Hematopoietic multipotent progenitor cell treated with erythropoietin and hydrocortisone succinate and interleukin-3 and kit ligand, for 6 days (in vitro differentiated cells): ENCODE measurements at places on chromosomes 5 and 9.

- DNase-seq = no peak
These were observed 25.9 kb downstream of the QRFP start for GRCh38 chr9:130870491-130871381.

DNA sequence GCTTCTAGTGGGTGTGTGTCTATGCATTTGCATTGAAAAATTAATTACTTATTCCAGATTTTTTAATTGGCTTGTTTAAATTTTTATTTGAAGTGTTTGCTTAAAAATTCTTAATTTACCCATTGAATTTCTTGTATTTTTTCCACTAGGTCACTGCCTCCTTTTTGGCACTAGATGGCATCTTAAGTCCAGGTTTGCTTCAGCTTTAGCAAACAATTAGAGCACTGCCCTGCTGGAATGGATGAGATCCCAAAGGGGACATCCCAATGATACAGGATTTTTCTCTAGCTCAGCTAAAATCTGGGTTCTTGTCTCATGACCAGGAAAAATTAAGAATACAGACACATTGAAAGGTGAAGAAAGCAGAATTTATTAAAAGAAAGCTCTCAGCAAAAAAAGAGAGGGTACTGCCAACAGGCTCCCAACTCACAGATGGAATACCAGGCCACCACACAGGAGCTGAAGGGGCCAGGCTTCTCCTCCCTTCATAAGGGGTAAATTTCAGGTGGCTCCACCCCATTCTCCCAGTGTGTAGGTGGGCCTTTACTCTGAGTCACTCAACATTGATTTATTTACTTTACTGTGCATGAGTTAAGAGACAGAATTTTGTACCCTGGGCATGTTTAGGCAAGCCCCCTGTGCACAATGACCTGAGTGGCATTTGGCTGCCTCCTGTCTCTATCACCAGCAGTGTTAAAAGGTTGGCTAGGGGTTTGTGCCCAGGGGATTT lies 532.4 kb downstream of the ANXA1 start:
- DNase-seq = peak; percentile 31

GRCh38 chr5:178232124-178232919 lies at the start of gene PHYKPL:
PHYKPL (minus strand) TSS chr5:178232802; CDS start chr5:178232550, 252 bp downstream.
- peak; percentile 83 for DNase-seq

DNA sequence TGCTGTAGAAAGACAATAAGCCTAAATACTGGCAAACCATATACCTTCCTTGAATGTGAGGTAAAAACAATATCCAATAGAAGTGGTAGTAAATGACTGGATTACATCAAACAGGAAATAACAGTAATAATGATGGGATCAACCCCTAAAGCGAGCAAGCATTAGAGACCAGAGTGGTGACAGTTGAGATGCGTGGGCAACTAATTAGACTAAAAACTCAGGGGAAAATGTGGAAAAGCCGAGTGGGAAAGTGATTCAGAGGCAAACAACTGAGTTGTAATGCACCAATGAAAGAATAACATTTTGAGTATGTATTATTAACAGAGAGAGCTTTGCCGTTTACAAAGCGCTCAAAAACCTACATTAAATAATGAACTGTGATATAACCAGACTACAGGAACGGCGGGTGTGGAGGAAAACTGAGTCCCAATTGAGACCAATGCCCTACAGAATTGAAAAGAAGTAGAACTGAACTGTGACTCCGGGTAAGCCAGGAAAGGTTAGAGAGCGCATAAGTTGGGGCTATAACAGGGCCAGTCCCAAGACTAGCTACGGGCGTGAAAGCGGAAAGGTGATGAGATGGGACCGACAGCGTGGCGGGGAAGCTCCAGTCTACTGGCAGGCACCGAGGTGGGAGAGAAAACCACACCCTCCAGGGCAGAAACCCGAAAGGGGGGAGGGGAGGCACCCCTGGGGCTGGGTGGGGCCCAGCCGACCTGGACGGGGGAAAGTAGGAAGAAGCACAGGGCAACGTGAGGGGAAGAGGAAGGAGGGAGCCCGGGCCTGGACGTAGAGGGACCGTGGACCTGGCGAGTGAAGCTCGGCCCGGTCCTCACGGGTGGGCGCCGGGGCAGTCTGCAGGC lies 592 bp downstream of the UBAP2 start:
- peak; percentile 83 for DNase-seq

- peak; percentile 32 for DNase-seq
These were observed 171.9 kb downstream of the KDM4C start for GRCh38 chr9:6929441-6930215.

- peak; percentile 50 for DNase-seq
These were observed 90.8 kb downstream of the PLPPR1 start for GRCh38 chr9:101119206-101119819.

DNA sequence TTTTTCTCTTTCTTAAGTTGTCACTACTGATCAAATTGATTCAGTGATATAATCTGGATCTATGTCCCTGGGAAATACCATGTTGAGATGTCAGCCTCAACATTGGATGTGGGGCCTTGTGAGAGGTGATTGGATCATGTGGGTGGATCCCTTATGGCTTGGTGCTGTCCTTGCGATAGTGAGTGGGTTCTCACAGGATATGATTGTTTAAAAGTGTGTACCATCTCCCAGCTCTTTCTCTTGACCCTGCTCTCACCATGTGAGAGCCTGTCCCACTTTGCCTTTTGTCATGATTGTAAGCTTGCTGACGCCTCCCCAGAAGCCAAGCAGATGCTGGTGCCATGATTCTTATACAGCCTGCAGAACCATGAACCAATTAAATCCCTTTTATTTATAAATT lies 68.6 kb downstream of the ST8SIA4 start:
- no peak for DNase-seq

GRCh38 chr5:138824924-138825863 lies 49.9 kb downstream of the LRRTM2 start:
- peak; percentile 68 for DNase-seq

GRCh38 chr9:134367791-134368490 lies 41.7 kb downstream of the RXRA start:
- no peak for DNase-seq

DNA sequence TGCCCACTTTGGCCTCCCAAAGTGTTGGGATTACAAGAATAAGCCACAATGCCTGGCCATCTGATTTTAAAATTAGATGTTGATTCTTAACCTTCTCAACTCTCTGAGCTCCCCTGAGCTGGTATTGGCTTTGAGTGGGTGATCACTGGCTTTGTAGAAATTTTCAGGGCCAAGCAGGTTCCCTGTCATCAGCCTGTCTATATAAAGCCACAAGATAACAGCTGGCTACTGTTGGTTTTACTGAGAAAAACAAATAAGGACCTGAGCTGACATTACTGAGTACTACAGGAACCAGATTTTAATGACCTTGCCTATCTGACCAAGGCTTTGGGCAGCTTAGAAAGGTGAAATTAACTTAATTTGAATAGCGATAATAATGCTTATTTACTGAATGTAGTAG lies 153.6 kb downstream of the MSX2 start:
- no peak for DNase-seq

GRCh38 chr9:81214975-81215374 lies 474.4 kb downstream of the TLE1 start:
- no peak for DNase-seq

- DNase-seq = peak; percentile 89
These were observed at the start of gene DOCK8 for GRCh38 chr9:214648-215493. DOCK8 (plus strand) TSS chr9:214865; CDS start chr9:214977, 112 bp downstream.

DNA sequence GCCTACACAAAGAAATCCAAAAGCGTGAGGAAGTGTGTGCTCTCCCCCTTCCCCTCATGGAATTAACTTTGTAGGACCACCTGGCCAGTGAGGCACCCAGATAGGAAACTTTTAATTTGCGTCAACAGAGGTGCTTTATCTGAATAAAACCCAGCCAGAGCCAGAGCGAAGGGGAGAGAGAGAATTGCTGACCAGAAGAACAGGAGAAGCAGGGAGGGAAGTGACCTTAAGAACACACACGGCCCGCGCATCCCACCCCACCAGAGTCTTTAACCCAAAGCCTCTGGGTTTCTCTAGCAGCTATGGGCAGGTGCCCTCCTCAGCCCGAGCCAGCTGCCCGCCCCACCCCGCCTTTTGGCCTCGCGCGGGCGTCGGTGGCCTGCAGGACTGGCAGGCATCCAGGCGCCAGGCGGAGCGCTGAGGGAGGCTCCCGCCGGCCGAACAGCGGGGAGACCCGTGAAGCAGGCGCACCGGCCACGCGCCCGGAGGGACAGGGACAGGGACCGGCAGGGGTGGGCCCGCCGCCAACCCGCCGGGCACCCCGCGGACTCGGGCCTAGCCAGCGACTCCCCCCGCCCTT lies 580 bp downstream of the ERAP1 start:
- peak; percentile 85 for DNase-seq

DNA sequence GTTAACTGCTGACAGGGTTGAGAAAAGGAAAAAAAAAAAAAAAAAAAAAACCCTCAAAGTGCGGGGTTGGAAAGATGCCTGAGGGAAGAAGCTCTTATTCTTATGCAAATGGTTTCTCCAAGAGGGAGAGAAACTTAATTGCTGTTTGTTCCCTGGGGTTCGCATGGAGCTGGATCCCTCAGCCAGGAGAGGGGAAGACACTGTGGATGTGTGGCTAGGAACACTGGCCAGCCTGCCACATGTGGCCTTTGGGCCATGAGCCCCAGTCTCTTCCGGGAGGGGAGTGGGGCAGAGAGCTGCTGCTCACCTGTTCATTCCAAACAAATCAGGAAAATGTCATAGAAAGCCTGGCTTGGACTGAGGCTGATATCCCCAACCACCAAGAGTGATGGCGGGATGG lies 9.4 kb upstream of the SCGB3A2 start:
- no peak for DNase-seq

GRCh38 chr5:110342683-110343082 lies 383.8 kb downstream of the TMEM232 start:
- DNase-seq = no peak

GRCh38 chr9:98485706-98486105 lies 223.0 kb downstream of the GABBR2 start:
- no peak for DNase-seq

DNA sequence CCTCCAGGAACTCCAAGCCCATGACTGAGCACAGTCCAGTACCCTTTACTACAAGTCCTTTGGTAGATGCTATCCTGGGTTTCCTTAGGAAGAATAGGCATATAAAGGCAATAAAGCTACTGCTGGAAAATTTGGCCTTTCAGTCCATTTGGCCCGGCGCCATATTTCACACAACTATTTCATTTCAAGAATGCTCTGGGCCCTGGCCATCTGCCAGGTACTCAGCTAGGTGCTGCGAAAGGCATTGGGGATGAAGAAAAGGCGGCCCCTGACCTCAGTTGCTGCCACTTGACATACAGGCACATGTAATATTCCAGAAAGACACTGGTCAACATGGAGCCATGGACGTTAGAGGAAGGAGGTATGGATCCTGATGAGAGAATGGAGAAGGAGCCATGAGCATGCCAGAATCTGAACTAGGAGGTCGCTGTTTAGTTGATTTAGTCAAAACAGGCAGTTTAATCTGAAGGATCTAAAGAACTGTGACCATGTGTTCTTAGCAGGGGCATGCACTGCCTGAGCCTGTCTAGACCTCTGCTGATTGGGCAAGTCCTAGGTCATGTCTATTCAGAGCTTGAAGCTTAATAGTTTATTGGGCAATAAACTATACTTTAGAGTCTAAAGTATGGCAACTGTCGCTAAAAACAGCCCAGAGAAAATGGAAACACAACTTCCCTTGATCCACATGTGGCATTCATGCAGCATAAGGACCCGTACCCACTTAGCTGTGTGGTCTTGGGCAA lies 149.3 kb downstream of the MELK start:
- DNase-seq = no peak

DNA sequence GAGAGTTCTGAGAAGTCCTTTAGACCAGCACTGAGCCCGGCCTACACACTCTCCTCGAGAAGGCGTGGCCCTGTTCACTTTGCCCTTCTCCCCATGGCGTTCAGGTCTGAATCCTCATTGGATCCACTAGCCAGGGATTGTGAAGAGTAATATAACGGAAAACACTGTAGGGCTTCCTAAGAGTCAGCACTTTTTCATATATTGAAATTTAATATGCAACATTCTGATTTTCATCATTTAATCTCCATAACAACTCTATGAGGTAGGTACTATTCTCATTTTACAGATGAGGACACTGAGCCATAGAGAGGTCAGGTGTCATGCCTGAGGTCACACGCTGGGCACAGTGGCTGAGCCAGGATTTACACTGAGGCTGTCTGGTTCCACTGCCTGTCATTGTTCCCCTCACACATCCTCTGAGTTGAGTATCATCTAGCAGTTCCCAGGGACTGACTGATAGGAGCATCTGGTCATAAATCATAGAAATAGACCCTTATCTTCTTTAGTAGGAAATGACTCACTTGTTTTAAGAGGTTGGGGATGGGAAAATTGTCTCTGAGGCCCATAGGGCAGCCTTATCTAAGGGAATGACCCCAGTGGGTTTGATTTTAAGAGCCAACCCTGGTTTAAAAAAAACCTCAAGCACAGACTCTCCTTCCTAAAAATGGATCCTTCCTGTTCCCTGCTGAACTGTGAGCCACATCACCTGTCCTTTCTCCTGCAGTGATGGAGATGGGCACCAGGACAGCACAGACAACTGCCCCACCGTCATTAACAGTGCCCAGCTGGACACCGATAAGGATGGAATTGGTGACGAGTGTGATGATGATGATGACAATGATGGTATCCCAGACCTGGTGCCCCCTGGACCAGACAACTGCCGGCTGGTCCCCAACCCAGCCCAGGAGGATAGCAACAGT lies 41.2 kb downstream of the THBS4 start:
- DNase-seq = peak; percentile 14
